Smooth muscle cell of trachea (primary cell): ENCODE measurements at places on chromosomes 4 and X. TPM values are rescaled to one million over a fixed set of nuclear protein-coding genes. Genes with fewer than 3 reads are reported as not detected.

The LIAS gene
- 6.1 and 9.9 TPM in 2 replicates for total RNA-seq

The GALNT7 gene
- total RNA-seq: 18.0 and 34.8 TPM in 2 replicates

The LRIT3 gene
- 0.15 TPM in 1 of 2 replicates, not detected in the other for total RNA-seq

The GABRQ gene
- under 0.01 and 0.17 TPM in 2 replicates for total RNA-seq

The SATL1 gene
- not detected in 2 replicates for total RNA-seq

The SLC38A5 gene
- 56.4 and 78.2 TPM in 2 replicates for total RNA-seq

The UGT2B11 gene
- total RNA-seq: not detected in 2 replicates

The PPP1R2C gene
- not detected in 2 replicates for total RNA-seq

The BEND2 gene
- total RNA-seq: not detected in 2 replicates

The CXCL6 gene
- 1.5 and 3.5 TPM in 2 replicates for total RNA-seq
